Erythroblast (primary cell): ENCODE measurements at places on chromosomes 3 and 15.

DNA sequence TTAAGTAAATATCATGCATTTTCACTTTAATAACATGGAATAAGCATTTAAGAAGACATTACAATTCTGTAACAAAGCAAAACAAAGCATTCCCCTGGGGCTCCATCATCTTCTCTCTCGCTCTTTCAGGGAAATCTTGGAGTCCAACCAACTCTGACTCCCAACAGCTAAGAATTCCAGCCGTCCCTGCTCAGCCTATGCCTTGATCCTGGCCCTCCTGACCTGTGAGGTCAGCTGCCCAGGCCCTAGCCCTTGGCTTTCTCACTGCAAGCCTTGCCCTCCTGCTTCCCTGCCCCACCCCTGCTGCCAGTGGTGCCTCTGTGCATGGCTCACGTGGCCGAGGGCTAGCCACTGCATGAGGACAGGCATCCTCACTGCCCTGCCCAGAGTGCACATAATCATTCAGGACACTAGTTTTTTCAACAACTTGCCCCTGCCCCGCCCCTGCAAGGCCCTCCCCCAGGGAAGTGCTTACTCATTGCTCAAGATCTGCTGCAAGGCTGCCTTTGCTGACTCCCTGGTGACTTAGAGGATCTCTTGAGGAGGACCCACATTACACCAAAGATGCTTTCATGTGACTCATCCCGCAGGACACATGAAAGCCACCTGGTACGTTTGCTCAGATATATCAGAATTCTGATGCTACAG lies 37.6 kb downstream of the MTMR10 start:
- peak; percentile 90 for DNase-seq

DNA sequence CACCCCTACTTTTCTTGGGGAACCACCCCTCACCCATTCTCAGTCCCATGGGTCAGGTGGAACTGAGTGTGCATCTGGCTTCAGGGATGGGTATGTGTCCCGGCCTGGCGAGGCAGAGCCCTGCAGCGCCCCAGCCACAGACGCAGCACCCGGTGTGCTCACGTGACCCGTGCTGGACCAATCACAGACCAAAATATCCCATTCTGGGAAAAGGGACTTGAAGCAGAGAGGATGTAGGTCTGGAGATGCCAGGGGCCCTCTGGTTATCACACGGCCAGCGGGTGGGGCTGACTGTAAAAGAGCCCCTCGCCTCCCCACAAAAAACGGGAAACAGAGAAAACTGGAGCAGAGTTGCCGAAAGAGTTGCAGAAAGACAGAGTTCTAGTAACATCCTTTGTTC lies 138.0 kb upstream of the RAD18 start:
- DNase-seq: no peak

DNA sequence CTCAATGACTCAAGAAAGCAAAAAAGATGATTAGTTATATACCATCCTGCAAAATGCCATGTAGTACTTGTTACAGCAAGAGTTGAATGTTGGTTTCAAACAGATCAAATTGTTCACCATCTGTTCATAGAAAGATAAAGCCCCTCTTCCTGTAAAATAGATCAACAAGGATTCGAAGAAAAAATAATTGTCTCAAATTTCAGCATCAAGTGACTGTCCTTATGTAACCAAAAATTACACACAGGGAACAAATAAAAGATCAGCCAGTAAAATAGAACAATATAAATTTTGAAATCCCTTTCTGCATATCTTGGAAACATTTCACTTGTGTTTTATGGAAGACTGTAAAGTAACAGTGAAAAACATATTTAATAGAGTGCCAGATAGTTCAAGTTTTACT lies 165.1 kb upstream of the STAC start:
- DNase-seq: no peak

DNA sequence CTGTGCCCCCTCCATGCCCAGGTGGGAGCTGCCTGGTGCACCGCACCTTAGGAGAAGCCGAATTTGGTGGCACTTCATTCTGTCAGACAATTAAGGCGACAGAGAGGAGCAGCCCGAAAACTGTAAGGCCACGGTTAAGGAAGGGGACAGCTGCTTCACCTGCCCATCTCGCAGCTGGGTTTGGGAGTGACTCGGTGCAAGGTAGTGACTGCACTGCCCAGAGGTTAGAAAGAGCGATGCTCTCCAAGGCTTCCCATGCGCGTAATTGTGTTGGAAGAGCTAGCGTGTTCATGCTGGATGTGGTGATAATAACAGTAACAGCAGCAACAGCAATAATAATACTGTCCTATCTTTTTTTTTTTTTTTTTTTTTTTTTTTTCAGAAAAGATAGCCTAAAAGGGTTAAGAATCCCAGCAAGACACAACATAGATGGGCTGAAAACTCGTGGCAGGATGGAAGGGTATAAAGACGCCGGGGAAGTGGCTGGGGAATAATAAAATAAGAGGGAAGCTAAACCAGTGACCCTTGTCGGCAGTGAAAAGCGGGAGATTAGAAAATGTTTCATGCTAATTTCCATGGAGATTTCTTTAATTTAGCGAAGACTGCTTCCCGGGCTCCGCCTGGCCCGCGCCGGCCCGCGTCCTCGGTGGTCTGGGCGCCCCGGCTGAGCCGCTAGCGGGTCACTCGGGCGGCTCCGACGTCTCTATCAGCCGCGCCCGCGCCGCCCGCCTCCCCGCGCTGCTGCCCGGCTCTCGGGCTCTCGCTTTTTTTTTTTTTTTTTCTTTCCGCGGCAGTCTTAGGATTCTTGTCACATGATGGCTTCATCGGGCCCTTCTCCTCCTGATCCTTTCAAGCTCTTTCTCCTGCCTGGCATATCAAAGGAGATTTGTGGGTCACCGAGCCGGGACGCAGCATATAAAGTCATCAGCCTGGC lies 617.1 kb downstream of the NR2F2 start:
- no peak for DNase-seq

- no peak for DNase-seq
These were observed 49.3 kb upstream of the IGF2BP2 start for GRCh38 chr3:185874119-185874518.

DNA sequence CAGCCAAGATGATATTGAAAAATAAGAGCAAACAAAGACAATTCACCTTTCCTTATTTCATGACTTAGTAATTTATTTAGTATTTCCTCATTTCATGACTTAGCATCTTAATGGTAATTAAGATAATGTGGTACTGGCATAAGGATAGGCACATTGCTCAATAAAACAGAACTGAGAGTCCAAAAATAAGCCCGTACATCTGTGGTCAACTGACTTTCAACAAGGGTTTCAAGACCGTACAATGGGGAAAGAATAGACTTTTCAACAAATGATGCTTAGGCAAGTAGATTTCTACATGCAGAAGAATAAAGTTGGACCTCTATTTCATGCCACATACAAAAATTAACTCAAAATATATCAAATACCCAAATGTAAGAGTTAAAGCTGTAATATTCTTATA lies 603 bp upstream of the PYDC2 start:
- DNase-seq: no peak

DNA sequence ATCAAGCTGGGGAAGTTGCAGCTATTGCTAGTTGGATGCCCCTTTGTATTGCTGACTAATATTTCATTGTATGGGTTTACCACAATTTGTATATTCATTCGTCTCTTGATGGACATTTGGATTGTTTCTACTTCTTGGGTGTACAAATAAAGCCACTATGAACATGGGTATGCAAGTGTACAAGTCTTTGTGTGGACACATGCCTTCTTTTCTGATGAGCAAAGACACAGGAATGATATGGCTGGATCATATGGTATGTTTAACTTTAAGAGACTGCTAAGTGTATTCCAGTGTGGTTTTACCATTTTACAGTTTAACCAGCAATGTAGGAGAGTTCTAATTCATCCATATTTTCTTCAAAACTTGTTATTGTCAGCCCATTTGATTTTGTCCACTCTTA lies 32.2 kb downstream of the NECTIN3 start:
- no peak for DNase-seq

DNA sequence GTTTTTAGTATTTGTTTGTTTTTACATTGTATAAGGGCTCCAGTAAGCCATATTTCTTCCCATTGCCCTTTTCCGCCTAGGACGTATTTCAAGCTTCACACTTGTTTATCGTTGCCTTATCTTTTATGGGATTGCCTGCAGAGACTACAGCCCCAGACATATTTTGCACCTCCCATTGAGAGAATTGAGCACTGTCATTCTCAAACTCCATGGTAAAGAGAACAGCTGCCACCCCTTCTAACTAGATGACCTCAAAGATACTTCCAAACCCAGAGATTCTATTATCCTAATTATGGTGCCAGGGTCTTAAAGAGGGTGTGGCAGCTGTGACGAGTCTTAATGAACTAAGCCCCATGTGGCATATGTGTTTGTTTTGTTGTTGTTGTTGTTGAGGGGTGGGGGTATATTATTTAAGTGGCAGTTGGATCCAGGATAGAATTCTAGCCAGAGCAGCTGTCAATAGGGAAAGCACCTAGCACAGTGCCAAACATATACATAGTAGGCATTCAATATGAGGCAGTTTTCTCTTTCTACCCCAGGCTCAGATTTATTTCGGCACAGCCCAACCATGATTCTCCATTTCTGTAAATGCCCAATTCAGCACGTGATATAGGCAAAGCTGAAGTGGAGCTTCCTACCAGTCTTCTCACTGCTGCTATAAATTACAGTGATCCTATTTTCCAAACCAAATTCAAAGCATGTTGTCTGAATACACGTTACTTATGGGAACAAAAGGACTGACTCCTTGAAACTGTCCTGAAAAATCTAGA lies 932 bp upstream of the TP53BP1 start:
- peak; percentile 19 for DNase-seq

GRCh38 chr15:57726411-57726810 lies 19.9 kb downstream of the POLR2M start:
- no peak for DNase-seq

DNA sequence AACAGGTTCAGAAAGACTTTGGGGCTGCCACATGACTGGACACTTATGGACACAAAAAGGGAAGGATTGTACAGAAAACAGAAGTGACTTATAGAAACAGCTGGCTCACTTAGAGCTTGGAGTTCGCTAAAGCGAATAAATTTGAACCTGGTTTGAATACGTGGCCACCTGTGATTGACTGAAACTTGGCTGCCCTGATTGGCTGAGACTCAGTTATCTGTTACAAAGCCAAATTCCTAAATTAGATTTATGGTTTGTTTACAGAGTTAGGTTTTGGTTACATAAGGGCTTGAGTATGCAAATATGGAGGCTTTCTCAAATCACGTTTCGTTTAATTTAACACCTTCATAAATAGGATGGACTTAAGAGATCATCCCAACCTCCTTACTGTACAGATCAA lies 270.2 kb downstream of the THSD4 start:
- no peak for DNase-seq

DNA sequence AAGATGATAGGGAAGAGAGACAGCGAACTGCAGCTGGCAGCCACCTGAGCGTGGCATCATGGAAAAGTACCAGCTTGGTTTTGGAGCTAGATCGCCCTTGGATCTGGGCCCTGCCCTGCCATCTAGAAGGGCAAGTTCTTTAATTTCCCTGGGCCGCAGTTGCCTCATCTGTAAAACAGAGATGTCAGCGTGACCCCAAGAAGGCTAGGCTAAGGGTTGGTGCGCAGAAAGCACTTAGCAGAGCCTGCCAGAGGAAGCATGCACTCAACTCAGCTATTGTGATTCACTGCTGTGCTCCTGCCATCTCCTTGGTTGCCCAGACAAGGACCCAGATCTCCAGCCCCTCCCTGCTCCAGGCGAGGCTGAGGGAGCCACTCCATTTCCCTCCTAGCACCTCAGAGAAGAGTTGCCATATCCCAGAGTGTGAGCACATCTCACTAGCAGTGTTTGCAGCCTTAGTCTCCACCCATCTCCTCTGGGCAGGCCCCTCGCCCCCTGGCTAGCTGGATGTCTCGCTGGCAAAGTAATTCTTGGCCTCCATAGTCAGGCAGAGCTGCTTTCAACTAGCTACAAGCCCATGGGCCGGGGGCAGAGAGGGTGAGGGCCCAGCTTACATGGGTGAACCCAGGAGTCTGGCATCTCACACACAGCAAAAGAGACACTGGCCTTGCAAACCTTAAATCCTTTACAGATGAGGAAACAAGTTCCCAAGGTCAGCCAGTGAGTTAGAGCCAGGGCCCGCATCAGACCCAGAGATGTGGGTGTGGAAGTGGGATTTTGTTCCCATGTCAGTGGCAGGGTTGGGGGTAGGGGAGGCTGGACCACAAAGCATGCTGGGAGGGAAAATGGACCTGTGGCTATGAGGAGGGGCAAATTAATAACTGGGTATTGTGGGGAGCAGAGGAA lies 280.7 kb upstream of the TLE3 start:
- no peak for DNase-seq

DNA sequence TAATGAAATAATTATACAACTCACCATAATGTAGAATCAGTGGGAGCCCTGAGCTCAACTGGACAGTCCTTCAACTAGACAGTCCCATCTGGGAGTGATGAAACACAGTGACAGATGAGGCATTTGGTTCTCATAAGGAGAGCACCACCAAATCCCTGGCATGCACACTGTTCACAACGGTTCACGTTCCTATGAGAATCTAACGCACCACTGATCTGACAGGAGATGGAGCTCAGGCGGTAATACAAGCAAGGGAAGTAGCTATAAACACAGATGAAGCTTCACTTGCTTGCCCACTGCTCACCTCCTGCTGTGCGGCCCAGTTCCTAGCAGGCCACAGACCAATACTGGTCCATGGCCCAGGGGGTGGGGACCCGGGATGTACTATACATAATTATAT lies 17.0 kb downstream of the PRKAR2A start:
- no peak for DNase-seq

- DNase-seq: peak; percentile 66
These were observed 757.0 kb upstream of the NECTIN3 start for GRCh38 chr3:110314512-110315114.

DNA sequence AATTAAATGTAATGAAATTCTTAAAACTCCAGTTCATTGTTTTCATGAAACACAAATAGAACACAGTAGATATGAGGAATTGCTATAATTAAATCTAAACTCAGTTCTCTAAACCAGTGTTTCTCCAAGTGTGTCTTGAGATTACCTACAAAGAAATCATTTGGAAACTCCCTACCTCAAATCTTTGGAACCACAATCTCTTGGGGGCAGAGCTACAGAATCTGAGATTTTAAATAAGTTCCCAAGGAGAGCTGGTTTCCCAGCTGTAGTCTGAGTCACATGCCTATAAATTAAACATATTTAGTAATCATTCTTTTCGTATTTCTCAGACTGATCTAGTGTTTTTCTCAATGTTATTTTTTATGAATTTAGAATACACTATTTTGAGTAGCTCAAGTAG lies 17.0 kb upstream of the ACTC1 start:
- no peak for DNase-seq

DNA sequence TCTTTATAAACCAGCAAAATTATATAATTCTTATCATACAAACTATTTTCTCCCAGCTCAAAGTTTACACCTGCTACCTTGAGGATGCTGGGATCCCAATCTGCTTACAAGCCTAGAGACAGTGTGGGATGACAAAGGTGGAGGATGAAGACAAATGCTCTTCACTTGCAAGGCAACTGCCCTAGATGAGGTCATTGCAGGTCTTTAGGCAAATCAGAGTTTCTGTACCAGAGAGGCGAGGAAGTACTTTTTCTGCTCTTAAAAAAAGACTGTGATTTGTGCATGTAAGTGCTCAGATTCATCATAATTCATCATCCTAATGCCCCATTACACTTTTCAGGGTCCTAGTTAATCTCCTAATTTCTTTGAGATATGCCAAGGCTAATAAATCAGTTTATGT lies 376.1 kb downstream of the ZPLD1 start:
- no peak for DNase-seq
